Ecto neural progenitor cell (in vitro differentiated cells): ENCODE measurements at places on chromosomes 2 and 18.

GRCh38 chr2:10302479-10303180 is at the start of gene HPCAL1:
Gene HPCAL1, plus strand, starts transcription at chr2:10302904. Its CDS starts 116,854 bp downstream, at chr2:10419758.
- DNase-seq, result peak; percentile 95

- DNase-seq, result no peak
Observed at GRCh38 chr2:31060397-31060796, 77.8 kb downstream of the GALNT14 start.

GRCh38 chr2:180573951-180574350 is 406.5 kb upstream of the UBE2E3 start:
- DNase-seq, result no peak

- DNase-seq, result no peak
Observed at GRCh38 chr2:138217975-138218374, 253.7 kb downstream of the HNMT start.

DNA sequence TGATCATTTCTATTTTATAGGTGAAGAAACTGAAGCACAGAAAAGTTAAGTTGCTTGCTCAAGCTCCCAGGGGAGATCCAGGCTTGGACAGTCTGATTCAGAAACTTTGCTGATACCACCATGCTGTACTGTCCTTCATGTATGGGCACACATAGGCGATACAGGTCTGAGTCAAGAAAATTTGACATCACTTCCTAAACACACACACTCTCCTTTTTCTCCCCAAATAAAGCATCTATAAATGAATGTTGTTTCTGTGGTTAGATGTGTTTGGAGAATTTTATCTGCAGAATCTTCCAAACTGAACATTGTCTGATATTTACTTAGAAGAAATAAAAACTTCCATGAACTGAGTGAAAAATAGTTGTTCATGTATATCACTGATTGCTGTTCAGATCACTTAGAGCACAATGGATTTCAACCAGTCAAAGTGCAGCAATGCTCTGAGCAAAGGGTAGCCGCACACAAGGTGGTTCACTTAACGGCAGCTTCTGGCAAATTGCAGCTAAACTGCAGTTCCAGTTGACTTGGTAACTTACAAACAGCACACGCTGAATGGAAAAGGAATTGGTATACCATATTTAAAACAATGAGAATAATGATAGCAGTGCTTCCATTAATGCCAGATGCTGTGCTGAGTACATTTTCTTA is 10.0 kb upstream of the AGFG1 start:
- DNase-seq, result no peak

DNA sequence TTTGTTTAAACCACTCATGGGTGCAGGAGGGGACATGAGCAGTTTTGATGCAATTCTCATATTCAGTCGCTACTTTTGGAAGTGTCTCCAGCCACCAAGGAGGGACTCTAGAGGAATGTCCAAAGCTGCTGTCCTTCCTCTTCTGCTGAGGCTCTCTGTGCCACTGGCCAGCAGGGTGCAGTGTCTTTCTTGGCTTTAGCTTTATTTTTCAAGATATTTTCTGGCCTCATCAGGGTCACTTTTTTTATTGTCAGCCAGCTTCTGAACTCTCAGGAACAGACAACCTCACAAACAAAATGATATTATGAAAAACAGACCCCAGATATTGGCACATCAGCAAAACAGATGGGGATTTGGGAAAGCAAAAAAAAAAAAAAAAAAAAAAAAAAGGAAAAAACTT is 289.3 kb upstream of the ZSWIM2 start:
- DNase-seq, result peak; percentile 50

GRCh38 chr2:200847269-200847668 is 17.2 kb downstream of the CLK1 start:
- DNase-seq, result no peak
